ENCODE measurements at places on chromosomes 6 and 20. TPM values are rescaled to one million over a fixed set of nuclear protein-coding genes. Genes with fewer than 3 reads are reported as not detected.
A peak's percentile ranks its signal among the peaks of the same experiment; 100 is the strongest.

OR2H1 gene
- total RNA-seq = not detected

DNA sequence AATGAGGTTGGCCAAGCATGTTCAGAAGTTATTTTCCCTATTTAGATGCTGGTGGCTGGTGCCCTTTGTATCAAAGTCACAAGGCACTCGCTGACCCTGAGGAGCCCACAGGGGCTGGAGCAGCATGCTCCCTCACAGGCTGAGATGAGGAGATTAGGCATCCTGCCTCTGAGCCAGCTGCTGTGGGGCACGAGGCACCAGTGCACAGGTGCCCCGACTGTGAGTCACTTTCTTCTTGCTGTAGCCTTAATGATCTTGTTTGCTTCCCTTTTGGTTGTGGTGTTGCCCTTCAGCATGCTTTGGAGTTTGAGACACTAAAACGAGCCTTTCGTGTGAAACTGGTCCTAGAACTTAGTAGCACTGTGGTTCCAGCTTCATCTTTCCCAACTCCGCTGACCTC lies 4.3 kb downstream of the PSMG4 start:
- H3K4me3 ChIP-seq = no peak overlapping the region
- no peak overlapping the region for H3K27ac ChIP-seq
- peaks cover 51% of the 10 kb centered on the region for H3K36me3 ChIP-seq

FABP7 gene
- not detected for total RNA-seq

GRCh38 chr6:108942556-108943492 lies 94.6 kb downstream of the ARMC2 start:
- no peaks in the 10 kb centered on the region for H3K36me3 ChIP-seq
- peak overlapping the region; percentile 46 for H3K27ac ChIP-seq
- H3K4me3 ChIP-seq = peak overlapping the region; percentile 64
- DNase-seq = no peak

XKR7 gene
- total RNA-seq = 0.12 TPM

TRIM10 gene
- not detected for total RNA-seq

DNA sequence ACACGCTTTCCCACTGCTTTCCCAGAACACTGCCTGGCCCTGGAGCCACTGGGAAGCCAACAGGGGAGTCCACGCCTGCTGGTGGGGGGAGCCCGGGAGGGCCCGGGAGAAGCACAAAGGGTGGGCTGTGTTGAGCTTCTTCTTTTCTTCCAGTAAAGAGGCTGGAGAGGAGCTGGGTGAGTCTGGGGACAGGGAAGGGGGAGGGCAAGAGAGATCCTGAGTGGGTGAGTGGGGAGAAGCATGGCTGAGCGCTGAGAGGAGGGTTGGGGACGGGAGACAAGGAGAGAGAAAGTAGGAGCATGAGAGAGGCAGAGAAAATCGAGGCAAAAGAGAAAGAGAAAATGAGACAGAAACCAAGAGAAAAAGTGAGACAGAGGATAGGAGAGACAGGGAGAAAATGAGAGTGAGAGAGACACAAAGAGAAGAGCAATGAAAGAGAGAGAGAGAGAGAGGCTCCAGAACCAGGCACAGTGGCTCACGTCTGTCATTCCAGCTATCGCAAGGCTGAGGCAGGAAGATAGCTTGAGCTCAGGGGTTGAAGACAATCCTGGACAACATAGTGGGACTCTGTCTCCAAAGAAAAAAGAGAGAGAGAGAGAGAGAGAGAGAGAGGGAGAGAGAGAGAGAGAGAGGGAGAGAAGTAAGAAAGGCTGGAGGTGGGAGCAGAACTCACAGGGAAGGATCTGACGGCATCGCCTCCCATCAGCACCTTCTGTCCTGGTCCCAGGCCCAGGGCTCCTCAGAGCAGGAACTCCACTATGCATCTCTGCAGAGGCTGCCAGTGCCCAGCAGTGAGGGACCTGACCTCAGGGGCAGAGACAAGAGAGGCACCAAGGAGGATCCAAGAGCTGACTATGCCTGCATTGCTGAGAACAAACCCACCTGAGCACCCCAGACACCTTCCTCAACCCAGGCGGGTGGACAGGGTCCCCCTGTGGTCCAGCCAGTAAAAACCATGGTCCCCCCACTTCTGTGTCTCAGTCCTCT lies 2.0 kb downstream of the LST1 start:
- peaks cover 8% of the 10 kb centered on the region for H3K36me3 ChIP-seq
- H3K27me3 ChIP-seq = no peaks in the 10 kb centered on the region
- peaks cover 94% of the 10 kb centered on the region for H3K4me1 ChIP-seq
- H3K27ac ChIP-seq = peak overlapping the region; percentile 94

Data from activated B cell treated with CpG ODN at 0.5 μM for 24 hours (primary cell).